Hepatic stellate cell (primary cell): ENCODE measurements at places on chromosomes 3 and 15.

DNA sequence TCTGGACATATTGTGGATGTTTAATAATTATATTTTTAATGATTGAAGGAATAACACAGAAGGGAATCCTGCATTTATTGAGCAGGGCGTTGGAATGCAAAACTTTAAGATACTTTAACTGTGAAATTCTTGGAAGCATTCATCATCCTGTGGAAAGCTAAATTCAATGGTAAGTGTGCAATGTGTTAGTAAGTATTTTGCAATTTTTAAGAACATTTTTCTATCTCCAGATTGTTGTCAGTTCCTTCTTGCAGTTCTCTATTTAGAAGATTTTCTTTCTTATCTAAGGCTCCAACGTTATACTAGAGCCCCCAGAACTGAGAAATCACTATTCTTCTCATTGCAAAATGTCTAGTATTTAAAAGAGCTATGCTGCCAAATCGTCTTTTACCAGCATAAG lies 132.2 kb upstream of the TSC22D2 start:
- DNase-seq: no peak

GRCh38 chr15:33011976-33012375 lies 182.5 kb downstream of the FMN1 start:
- no peak for DNase-seq

DNA sequence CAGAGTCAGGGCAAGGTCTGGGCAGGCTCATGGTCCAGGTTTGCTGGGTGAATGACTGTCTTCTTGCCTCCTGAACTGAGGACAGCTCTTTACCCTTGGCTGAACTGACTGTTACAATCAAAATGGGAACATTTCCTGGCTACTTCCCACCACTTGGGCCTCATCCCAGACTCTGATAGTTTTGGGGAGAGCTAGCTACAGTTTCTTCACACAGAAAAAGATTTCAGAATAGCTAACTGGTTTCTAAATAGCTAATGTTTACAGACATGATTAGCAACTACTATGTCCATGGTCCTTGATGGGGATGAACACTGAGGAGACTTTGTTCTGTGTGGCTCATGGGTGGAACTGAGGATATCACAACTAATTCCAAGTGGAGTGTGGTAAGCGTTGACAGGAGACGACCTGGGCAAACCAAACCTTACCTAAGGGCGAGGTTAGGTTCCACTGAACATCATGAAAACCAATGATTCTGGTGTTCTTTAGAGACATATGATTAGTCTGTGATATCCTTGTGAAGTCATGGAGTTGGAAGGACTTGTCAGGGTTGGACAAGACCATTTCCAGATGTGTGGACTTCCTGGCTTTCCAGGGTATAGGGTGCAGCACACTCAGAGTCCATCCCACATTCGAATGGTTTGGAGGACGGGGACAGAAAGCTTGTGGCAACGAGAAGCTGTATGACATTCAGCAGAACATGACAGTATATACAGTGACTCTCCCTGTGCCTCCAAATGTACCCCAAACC lies 7.3 kb downstream of the ALPK3 start:
- DNase-seq: no peak

DNA sequence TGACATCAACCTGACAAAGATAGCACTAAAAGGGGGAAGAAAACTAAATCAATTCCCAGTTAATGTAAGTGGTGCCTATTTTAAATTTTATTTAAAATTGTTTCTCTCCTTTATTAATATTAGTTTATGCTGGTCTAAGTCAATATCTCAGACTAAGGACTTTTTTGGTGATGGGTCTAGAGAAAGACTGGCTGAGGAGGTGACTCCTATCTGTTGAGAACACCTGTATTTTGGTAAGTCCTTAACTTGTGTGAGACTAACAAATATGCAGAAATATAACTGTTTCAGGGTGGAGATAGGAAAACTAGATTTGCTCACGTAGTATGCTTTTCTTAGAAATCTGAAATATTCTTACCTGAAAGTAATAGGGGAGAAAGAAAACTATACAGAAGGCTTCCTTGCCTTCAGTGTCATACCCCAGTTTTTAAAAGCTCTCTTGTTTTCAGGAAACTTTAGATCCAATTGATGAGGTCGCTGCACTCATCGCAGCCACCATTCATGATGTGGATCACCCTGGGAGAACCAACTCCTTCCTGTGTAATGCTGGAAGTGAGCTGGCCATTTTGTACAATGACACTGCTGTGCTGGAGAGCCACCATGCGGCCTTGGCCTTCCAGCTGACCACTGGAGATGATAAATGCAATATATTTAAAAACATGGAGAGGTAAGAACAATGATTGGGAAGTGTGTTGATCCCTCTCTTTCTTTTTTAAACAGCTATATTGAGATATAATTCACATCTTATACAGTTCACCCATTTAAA lies 138.9 kb downstream of the PDE8A start:
- no peak for DNase-seq

- no peak for DNase-seq
These were observed 5.7 kb downstream of the NTRK3 start for GRCh38 chr15:88250826-88251225.

- DNase-seq: no peak
These were observed 17.5 kb upstream of the RAD18 start for GRCh38 chr3:8980756-8981257.
